ENCODE measurements at places on chromosomes 16 and 17.

DNA sequence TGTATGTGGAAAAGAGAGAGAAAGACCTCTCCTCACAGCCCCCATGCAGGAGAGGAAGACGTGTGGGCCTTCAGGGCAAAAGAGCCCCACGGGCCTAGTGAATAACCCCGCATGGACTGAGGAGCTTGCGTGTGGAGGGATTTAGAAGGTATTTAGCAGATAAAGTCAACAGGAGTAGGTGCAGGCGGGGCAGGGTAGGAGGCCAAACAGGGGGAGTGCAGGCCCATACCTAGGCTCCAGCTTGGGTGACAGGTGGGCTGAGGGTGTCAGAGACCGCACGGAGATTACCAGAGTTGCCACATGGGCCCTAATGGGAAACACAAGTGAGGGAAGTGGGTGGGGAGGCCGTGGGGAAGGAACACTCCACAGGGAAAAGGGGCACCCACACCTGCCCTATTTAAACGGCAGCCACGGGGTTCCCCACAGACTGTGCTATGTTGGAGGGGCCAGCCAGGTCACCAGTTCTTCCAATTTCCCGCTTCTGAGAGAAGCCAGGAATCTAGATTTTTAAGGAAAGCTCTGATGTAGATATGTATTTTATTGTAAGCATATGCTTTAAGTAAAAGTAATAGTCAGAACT, 8.2 kb upstream of the CNGB1 start:
- no peak for DNase-seq

DNA sequence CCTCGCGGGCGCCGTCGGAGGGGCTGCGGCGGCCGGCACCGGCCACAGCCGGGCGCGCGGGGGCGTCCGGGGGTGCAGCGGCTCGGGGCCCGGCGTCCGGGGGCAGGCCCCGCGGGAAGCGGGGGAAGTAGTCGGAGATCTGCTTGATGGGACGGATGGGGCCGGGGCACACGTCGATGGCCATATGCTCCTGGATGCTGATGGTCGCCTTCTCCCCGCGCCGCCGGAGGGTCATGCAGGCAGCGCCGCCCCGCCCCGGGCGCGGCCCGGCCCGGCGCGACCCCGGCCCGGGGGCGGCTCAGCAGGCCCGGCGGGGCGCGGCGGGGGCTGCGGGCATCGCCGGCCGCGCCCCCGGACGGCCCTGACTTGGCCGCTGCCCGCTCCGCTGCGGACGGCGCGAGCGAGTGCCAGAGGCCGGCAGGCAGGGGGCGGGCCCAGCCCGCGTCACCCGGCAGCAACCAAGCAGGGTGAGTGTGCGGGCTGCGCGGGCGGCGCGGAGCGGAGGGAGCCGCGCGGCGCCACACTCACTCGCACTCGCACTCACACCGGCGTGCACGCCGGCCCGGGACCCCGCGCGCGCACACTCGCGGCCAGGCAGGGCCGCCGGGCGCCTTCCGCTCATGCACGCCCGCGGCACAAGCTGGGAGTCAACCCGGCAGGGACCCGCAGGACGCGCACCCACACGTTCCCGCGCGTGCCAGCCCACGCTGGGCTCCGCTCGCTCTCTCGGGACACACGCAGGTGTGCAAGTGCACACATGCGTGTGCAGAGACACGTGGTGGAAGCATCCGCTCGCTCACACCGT, at the start of gene DOC2B:
Gene DOC2B (minus strand): TSS at position 406 of the 805 bp plus-strand sequence. CDS start 171 bp downstream, at position 235.
- DNase-seq = no peak

- no peak for DNase-seq
Measured at GRCh38 chr17:8868529-8868951, 1.1 kb upstream of the PIK3R6 start.

GRCh38 chr16:87416826-87417527, 24.8 kb downstream of the MAP1LC3B start:
- peak; percentile 11 for DNase-seq

GRCh38 chr17:40063187-40063771, 514 bp downstream of the THRA start:
- DNase-seq = no peak

DNA sequence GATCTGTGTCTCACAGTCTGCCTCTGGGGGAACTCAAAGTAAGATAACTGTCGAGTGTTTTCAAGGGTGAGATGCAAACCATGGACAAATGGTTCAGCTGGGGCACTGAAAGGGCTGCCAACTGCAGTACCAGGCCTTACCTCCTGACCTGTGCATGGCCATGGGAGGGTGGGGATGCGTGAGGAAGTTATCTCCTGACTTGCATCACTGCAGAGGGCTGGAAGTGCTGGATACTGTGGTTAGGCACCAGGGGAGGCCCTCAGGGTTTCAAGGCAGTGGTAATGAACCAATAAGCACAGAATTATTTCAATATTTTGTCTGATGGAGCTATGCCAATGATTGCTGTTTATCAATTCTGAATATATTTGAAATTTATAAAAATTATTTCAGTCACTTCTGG, 159.2 kb downstream of the CYLD start:
- DNase-seq = no peak

DNA sequence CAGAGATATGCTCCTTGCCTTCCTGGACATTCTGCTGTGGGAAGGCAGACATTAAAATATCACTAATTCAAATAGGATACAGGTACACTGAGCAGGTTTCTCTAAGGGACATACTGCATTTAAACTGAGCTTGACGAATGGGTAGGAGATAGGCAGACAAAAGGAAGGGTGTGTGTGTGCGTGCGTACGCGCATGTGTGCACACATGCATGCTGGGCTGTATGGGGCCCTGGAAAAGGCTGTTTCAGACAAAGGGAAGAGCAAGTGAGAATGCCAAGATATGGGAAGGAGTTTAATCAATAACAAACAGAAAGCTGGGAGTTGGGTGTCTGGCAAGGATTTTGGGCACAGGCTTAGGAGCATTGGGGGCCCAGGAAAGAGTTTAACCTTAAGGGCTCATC, 196.2 kb downstream of the PRKCA start:
- DNase-seq = no peak

- no peak for DNase-seq
Measured at GRCh38 chr17:7932483-7932891, 481 bp downstream of the CNTROB start.

GRCh38 chr17:42240201-42240600, 36.0 kb downstream of the STAT5B start:
- no peak for DNase-seq

- no peak for DNase-seq
Measured at GRCh38 chr16:11105038-11105903, 150.7 kb downstream of the SOCS1 start.

DNA sequence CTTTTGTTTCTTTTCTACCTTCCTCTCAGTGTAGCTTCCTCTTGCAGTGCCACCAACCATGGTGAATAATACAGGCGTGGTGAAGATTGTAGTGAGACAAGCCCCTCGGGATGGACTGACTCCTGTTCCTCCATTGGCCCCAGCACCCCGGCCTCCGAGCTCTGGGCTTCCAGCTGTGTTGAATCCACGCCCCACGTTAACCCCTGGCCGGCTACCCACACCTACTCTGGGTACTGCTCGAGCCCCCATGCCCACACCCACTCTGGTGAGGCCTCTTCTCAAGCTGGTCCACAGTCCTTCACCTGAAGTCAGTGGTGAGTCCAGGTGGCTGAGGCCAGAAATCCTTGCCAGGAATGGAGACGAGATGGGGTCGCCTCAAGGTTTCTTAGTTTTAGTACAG, 23.9 kb downstream of the SRCAP start:
- no peak for DNase-seq

DNA sequence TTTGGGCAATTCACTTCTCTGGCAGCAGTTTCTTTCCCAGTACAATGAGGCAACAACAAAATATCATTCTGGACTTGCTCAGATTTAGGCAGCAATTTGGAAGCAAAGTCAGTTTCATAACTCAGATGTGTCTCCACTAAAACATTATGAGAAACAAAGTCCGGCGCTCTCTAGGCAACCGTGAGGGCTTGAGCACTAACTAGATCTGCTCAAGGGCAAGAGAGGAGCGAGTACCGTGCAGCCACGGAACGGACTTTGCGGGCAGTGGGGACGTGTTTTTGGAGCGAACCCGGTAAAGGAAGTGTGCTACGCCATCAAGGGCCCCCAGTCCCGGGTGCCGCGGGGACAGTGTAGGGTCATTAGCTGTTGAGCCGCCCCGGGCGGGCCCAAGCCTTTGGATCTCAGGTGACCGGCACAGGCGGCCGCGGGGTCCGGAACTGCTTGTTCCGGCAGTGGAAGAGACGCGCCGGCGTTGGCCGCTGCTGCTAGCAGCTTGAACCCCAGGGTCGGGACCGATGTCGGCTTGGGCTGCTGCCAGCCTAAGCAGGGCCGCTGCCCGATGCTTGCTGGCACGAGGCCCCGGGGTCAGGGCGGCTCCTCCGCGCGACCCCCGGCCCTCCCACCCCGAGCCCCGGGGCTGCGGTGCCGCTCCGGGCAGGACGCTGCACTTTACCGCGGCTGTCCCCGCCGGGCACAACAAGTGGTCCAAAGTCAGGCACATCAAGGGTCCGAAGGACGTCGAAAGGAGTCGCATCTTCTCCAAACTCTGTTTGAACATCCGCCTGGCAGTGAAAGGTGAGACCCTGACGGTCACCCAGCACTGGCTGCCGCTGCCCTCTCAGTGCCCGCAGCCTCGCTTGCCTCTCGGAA, at the start of gene TACO1:
Gene TACO1 (plus strand): TSS at position 327 of the 870 bp plus-strand sequence. CDS start 189 bp downstream, at position 516.
- peak; percentile 59 for DNase-seq

DNA sequence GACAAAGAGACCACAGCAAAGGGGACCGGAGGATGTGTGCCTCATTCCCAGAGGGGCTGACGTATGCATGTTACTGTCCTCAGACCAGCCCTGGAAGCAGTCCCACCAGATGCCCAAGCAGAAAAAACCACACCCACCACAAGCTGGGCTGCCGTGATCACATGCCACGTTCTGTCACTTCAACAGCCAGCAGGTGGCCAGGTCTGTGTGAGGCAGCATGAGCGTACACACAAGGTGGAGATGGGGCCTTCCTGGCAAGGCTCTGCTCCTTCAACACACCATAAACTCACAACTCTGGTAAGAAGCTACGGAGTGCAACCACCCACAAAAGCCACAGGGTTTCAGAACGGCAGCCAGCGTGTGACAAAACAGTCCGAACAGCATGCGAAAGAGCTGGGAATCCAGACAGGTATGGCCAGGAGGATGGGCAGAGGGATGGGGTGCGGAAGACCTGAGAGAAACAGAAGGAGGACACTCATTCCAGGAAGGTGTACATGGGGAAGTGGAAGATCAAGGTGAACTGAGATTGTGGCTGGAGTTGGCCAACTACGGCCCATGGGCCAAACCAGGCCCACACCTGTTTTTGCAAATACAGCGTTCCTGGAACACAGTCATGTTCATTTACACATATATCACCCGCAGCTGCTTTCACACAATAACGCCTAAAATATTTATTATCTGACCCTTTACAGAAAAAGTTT, 27.9 kb downstream of the MBTPS1 start:
- DNase-seq = peak; percentile 21

GRCh38 chr17:54979657-54980056, 11.1 kb downstream of the STXBP4 start:
- DNase-seq = no peak

- no peak for DNase-seq
Measured at GRCh38 chr16:27531826-27532800, 17.6 kb downstream of the GTF3C1 start.

- DNase-seq = no peak
Measured at GRCh38 chr17:8614988-8615387, 15.5 kb downstream of the MYH10 start.

GRCh38 chr16:78897299-78897698, 703.2 kb downstream of the MAF start:
- no peak for DNase-seq

- DNase-seq = no peak
Measured at GRCh38 chr17:81884968-81885367, 6.4 kb downstream of the ALYREF start.

GRCh38 chr17:64091116-64091515, 38.8 kb downstream of the ERN1 start:
- DNase-seq = no peak

DNA sequence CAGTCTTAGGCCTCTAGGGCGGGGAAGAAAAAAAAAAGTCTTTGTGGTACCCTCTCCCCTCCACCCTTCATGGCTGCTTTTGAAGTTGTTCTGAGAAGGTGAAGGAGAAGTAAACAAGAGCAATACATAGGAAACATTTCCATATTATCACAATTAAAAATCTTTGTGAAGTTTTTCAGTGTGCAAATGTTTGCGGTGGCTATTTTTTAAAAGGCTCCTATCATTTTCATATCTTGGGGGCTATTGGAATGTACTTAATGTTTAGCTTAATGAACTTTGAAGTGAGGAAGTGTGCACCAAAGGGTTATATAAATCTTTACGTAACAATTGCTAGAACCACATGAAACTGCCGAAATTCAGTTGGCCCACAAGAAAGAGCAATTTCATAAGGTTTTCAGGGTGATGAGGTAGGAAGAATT, 7.6 kb downstream of the NOL11 start:
- no peak for DNase-seq

DNA sequence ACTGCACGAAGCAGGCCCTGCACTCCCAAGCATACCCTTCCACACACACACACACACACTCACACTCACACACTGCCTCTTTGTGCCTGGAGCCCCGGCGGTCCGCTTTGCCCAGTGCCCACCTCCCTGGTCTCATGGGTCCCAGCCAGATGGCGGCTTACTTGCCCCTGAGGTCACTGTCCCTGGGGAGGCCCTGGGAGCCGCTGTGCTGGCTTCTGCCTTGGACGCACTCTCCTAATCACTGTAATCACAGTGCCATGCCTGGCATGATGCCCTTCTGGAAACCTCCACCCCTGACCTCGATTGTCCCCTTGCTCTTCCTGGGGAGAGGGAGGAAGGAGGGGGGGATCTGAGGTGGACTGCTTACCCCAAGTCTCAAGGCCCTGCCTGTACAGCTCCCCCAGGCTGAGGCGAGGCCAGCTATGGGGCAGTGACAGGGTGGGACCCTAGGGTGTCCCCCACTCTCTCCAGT, 36.0 kb downstream of the ARHGAP23 start:
- DNase-seq = no peak

DNA sequence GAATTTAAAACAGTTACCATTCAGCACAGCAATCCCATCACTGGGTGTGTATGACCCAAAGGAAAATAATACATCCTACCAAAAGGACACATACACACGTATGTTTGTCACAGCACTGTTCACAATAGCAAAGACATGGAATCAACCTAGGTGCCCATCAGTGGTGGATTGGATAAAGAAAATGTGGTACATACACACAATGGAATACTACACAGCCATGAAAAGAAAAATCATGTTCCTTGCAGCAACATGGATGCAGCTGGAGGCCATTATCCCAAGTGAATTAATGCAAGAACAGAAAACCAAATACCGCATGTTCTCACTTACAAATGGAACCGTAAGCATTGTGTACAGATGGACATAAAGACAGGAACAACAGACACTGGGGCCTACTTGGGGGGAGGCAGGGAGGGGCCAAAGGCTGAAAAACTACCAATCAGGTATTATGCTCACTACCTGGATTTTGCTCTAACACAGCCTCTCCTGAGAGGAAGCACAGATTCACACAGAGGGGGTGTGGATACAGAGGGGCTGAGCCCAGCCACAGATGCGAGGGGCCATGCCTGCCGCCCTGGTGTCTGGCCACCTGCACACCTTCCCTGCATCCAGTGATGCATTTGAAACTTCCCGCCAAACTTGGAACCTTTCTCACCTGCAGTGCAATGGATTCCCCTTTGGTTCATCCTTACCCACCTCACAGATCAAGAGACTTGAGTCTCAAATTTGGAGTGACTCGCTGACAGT, 55.9 kb downstream of the USP22 start:
- DNase-seq = no peak

- DNase-seq = no peak
Measured at GRCh38 chr17:75010683-75011400, 1.6 kb upstream of the MRPL58 start.
